ENCODE measurements at places on chromosomes 2 and 18.

GRCh38 chr2:168210216-168210894 lies 37.0 kb downstream of the STK39 start:
- no peak for DNase-seq

DNA sequence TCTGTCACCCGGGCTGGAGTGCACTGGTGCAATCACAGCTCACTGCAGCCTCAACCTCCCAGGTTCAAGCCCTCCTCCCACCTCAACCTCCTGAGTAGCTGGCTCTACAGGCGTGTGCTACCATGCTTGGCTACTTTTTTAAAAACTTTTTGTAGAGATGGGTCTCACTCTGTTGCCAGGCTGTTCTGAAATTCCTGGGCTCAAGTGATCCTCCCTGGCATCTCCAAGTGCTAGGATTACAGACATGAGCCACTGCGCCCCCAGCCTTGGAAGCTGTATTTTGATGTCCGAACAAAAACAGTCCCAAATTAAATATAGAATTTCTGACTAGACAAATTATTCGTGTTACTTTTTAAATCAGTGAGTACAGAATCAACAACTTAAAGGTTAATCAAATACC lies 97.4 kb downstream of the ZNF516 start:
- no peak for DNase-seq

DNA sequence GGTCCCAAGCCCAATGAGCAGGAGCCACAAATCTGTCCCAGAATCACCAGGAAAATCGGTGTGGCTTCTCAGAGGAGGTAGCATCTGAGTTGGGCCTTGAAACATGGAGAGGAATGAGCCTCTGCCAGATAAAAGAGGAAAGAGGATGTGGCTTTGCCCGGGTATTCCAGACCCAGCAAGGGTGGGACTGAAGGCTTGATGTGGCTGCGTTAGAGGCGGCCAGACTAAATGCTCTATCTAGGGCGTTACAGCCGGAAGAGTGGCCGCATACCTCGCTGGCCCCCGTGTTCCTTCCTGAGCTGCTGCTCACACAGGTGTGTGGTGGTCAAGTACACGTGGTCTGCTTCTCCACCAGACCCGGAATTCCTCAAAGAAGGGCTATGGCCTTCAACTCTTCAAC lies 33.9 kb upstream of the POMC start:
- no peak for DNase-seq

DNA sequence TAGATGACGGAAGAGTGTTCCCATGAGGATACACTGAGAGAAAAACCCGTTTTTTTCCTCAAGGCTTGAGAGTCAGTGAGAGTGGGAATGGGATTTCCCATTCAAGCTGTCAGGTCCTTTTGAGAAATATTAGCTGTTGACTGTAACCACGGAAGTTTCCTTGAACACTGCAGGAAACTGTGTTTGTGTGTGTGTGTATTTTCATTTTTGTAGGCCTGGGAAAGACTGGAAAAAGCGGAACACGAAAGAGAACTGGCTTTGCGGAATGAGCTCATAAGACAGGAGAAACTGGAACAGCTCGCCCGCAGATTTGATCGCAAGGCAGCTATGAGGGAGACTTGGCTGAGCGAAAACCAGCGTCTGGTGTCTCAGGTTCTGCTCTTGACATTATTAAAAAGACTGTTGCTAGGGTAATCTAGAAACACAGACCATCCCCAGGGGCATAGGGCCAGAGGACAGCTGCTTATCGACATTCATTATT lies 98.8 kb upstream of the EML6 start:
- DNase-seq, result peak; percentile 84

DNA sequence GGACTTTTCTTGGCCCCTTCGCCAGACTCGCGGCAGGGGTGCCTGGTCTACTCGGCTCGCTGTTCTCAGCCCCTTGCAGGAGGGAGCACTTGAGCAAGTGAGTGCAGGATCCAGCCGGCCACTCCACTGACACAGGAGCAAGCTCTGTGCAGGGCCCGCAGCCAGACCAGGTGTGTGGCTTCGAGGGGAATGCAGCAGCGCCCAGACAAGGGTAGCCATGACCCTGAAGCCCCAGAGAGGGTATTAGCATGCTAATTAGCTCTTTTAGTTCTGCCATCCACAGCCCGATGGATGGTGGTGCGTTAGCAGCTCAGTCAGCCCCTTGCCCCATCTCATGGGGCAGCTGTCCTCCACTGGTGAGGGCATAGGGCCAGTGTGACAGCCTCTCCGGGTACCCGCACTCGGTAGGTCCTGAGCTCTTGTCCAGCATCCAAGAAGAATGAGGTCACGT lies 103.2 kb upstream of the HS6ST1 start:
- DNase-seq, result no peak

DNA sequence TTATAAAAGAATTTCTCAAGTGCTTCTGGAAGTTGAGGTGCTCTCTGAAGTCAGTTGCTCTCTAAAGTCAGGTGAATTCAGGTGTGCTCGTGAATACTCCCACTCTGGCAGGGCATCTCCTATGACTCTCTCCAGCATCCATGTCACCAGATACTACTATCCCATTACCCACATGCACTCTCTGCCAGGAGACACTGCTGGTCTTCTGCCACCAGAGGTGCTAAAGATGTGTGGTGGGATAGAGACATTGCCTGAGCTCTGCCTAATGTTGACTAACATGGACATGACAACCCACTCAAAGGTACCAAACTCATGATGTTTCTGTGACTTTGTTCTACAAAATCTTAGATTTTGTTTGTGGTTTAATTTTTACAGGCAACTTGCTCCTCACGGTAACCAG lies 106.4 kb upstream of the HNRNPA3 start:
- no peak for DNase-seq

- DNase-seq, result no peak
Measured at GRCh38 chr2:18178736-18179349, 300.4 kb downstream of the KCNS3 start.

DNA sequence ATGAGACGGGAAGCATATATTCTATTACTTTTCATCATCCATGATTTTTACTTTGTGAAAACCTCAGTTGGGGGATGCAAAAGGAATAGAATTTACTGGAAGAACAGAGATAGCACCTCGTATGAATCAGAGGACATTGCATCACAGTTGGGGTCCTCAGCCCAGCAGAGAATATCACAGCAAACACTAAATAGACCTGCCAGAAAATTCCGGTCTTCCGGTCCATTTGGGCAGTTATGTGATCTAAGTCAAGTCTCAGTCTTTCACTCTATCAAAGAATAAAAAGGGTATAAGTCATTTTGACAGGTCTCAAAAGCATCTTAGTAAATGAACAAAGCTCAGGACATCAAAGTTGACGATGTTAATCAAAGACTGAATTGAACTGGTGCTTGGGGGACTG lies 1100.6 kb downstream of the DPP10 start:
- no peak for DNase-seq

DNA sequence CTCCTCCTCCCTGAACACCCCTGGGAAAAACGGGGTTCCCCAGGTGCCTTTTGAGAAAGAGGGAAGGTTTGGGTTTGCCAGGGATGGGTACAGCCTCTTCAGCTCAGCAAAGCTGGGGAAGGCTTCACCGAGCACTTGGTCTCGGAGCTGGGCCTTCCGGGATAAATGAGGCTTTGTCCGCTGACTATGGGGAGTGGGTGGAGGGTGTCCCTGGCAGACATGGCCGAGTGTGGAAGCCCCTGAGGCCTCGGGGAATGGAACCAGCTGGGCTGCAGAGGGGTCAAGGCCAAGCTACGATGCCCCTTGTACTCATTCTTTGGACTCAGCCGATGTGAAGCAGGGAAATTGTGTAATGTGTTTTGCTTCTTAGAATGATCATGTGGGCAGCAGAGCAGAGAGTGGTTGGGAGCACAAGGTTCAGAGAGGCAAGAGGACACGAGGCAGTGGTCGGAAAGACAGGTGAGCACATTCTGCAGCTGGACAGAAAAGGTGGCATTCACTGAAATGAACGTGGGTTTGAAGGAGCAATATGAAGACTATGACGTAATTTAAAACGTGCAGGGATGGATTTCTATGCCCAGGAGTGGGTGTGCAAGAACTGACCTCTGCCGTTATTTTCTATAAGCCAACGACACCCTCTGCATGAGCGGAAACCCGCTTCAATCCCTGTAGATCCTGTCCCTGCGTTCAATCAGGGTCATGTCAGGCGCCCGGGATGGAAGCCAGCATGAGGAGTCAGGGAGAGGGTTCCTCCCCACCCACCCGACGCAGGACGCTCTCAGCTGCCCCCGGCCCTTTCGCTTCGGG lies 142.6 kb downstream of the PXDN start:
- no peak for DNase-seq

- no peak for DNase-seq
Measured at GRCh38 chr2:72927619-72928550, 10.6 kb downstream of the EMX1 start.

- DNase-seq, result no peak
Measured at GRCh38 chr2:1234731-1235308, 178.4 kb upstream of the TPO start.

DNA sequence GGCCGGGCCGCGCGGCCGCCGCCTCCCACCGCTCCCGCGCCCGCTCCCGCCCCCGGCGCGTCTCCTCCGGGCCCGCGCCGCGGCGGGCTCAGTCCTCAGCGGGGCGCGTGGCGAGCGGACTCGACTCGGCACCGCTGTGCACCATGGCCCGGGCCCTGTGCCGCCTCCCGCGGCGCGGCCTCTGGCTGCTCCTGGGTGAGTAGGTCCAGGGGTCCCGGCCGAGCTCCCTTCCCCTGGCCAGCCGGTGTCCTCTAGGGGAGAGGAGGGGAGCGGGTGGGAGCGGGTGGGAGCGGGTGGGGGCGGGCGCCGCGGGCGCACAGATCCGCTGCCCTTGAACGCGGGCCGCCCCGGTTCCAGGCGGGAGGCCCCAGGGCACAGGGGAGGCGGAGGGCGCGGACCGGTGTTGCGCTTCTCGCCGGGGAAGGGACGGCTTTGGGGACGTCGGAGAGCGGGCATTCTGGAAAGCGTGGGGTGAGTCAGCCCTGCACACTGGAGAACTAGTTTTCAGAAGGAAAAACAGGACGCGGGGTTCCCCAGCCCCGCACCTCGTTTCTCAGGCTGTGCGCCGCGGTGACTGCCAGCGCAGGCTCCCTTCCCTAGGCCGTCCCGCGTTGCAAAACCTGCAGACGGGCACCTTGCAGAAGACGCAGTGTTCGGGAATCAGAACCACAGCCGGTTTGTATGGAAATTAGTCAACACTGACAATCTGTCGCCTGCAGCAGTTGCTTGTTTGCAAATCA lies at the start of gene RAMP1:
Gene RAMP1 (plus strand): TSS at position 91 of the 740 bp plus-strand sequence. CDS start 53 bp downstream, at position 144.
- no peak for DNase-seq

DNA sequence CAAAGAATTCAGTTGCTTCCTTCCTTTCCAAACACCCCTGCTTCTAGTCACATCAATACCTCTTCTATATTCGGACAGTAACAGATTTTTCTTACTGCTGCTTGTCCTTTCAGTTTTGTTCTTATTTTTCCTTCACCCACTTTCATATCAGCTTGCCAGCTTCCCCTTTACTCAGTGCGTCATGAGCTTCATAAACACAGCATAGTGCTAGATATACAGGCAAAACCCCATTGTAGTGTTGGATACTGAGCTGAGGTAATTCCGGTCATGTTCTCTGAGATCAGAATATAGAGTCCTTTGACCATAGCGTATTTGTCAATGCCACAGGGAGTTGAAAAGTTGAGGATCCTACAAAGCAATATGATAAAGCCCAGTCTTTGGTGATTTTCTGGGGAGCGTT lies 2.4 kb downstream of the FARP2 start:
- DNase-seq, result no peak

- DNase-seq, result no peak
Measured at GRCh38 chr2:163565192-163565591, 170.6 kb downstream of the FIGN start.

DNA sequence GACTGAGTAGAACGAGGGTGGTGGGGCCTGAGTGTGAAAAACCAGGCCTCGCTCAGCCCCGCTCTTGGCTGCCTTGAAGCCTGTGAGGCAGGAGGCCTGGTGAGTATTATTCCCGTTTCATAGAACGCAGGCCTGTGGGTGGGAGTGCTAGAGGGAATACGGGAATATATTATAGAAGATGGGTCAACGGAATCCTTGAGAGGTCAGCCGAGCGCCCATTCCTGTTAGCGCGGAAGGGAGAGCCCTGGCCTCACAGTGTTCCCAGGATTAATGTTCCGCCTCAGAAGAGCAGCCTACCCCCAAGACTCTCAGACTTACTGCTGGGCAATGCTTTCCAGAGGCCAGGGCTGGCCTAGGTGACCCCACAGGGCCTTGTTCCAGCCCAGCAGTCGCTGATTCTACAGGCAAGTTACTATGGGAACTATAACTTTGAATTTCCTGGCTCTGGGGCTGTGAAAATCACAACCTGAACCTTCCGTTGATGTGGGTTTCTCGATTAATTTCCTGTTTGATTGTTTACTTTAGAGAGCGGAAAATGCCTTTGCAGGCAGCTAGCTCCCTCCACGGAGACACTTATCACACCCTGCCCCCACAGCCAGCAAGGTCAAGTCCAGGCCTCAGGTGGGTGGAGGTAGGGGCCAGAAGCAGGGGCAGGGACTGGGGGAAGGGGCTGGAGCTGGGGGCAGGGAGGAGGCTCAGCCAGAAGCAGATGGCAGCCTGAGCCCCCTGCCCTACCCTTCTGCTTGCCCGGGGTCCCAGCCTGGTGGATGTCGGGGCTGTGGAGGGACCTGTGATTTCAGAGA lies 108.3 kb downstream of the SMAD7 start:
- DNase-seq, result peak; percentile 84

- no peak for DNase-seq
Measured at GRCh38 chr2:235937936-235938335, 230.2 kb downstream of the GBX2 start.

DNA sequence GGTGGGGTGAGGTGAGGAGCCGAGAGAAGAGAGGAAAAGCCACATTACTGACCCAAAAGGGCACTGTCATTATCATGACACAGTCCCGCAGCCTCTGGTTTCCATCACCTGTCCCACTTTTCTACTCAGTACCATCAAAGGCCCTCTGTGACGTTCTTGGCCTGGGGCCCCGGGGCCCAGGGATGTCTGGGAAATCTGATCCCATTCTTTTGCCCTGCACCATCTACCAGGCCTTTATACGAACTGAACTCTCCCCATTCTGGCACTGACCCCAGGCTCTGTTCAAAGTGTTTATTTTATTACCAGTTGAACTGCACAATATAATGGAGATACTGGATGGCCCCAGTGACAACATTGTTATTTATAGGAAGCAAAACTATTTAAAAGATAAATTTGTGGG lies 89.1 kb downstream of the COL6A3 start:
- DNase-seq, result no peak

- DNase-seq, result peak; percentile 68
Measured at GRCh38 chr2:113711851-113712250, 44.6 kb downstream of the SLC35F5 start.

GRCh38 chr2:187989925-187990623 lies 301.6 kb upstream of the GULP1 start:
- no peak for DNase-seq

GRCh38 chr2:25566694-25567093 lies 106.7 kb downstream of the DTNB start:
- peak; percentile 25 for DNase-seq

GRCh38 chr2:185284696-185285095 lies 453.9 kb upstream of the FSIP2 start:
- no peak for DNase-seq

DNA sequence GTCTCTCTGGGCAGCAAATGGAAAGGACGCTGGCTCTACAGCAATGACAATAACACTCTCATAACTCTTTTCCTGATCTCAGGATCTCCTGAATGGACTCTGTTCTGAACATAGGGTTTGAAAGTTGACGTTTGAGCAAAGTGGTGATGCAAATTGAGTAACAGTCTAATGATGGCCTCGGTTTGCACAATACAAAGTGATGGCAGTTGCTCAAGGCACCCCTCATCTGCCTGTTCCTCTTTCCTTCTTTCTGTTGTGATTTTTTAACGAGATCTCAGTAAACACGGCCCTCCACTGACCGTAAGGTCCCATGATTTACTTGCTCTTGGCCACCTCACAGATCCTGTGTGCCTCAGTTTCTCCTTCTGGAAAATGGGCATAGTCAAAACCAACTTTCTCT lies 303.6 kb downstream of the SLC8A1 start:
- DNase-seq, result no peak

GRCh38 chr2:182545420-182546167 lies 118.8 kb upstream of the PDE1A start:
- DNase-seq, result no peak

Measured in left kidney (tissue), 8 donors.